Natural killer cell treated with Interleukin-12 subunit alpha and Interleukin-12 subunit beta and Interleukin-15 and Interleukin-18, amount 100 ng/mL, for 72 hours (primary cell): ENCODE measurements at places on chromosomes 2 and 18.

DNA sequence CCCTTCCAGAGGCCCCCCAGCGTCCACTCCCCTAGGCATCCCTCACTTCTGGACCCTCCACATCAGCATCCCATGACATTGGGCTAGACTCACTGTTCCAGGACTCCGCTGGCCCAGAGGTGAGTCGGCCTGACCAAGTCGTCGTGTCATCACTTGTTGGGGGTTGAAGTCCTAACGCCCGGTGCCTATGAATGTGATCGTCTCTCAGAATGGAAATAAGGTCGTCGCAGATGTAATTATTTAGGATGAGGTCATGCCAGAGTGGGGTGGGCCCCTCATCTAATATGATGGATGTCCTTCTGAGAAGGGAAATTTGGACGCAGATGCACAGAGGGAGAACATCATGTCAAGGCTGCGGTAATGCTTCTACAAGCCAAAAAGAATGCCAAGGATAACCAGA, 142.7 kb downstream of the AGAP1 start:
- no peak for DNase-seq

DNA sequence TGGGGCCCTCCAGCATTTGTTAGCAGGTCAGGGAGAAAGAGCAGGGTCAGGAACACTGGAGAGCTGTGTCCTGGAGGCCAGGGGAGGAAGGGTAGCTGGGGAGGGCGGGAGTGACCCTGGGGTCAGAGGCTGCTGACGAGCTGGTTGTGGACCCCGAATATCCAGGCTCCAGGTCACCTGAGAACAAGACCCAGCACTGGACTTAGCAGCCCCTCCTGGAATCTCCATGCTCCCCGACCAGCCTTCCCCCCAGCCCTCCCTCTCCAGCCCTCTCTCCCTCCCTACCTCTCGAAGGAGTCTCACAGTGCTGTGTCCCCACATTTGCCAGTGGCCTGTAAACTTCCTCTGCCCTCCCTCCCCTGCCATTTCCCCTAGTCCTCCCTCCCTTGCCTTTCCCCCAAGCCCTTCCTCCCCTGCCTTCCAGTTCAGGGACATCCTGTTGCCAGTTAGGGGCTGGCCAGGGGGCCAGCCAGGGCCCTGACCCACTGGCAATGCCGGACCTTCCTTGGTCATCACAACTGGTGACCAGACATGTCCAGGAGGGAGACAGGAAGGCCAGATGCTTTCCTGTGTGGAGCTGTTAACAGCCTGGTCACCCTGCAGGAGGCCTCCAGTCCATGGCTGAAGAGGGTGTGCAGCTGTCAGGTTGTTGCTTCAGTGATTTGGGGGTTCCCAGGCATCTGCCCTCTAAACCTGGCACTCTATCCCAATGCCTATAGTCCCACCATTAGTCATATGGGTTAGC, 50.0 kb upstream of the FAHD2A start:
- DNase-seq, result no peak

GRCh38 chr2:219384859-219385258, 2.9 kb downstream of the DNPEP start:
- no peak for DNase-seq

- DNase-seq, result no peak
These were observed 502.1 kb downstream of the PARD3B start for GRCh38 chr2:205047273-205047839.

DNA sequence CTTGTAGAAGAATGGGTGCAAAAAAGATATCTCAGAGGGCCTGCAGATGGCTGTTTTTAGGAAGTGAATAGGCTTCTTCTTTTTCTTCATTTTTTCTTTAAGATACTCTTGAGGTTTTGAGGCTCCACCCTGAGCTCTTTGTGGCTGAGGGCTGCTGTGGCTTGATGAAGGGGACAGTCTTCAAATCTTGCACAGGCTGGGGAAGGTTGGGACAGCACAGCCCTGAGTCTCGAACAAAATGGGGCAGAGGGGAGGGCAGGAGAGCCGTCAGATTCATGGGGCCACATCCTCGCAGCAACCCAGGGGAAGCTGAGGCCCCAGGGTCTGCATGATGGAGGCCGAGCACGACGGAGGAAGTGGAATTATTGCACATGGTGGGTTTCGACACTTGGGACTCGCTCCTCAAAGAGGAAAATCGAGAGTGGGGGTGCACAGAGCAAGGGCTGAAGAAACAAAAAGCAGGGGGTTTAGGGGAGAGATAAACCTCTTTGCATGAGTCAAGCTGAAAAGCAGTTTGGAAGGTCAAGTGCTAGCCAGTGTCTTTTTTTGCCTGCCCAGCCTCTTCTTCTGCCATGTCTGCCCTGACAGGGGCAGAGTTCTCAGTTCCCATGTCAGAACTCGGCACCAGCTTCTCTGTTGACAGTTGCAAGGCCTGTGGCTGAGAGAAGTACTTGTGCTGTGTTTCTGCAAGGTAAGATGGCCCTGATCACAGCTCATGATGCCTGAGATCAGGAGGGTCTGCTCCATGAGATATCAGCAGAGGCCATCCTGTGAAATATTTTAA, 19.5 kb downstream of the INPP4A start:
- DNase-seq, result no peak

DNA sequence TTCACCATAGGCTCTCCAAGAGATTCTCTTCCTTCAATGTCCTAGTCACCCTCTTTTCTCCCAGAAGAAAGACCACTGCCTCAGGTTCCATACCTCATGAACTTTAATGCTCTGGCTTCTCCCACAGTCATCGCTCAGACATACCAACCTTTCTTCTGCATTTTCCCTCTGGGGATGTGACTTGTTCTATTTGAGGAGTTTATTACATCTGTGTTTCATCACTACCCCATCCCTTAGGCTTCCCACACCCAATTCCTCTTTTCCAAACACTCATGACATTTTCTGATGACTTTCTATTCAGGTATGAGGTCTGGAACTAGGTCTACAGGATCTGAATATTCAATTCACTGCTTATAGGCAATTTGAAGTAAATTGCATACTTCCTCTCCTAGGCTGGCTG, 298.6 kb upstream of the MAP2 start:
- DNase-seq, result no peak

DNA sequence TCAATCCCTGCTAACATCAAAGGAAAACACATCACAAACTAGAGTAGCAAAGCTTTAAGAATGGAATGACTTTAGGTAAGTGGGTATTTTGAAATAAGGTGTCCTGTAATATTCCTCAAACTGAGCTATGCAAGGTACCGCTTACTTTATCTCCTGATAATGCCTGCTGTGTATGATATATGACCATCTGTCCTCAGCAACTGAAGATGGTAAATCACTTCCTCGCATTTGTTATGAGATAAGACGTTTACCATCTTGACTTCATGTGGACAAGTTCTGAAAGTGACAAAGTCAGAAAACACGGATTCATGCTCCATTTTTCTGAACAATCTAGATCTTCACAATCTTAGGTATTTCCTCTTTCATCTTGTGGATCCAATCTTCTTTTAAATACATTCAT, 49.3 kb upstream of the PTPRM start:
- DNase-seq, result no peak

DNA sequence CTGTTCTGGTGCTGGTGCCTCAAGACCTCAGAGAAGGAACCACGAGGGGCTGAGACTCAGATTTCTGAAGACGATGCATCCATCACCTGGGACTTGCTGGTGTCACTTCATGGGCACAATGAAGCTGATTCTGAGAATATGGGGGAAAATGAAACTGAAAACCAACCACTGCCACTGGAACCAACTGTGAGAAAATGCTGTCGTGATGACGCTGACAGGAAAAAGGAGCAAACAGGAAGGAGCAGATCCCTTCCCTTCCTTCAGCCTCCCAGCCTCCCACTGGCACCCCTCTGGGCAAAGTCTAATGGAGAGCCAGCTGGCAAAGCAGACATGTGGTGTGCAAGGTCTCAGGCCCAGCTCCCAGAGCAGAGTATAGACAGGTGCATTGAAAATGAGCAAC, 109.7 kb downstream of the FOXI3 start:
- no peak for DNase-seq

- DNase-seq, result no peak
These were observed 92.2 kb downstream of the DPP4 start for GRCh38 chr2:161981679-161982250.
